ENCODE measurements at places on chromosomes 6 and 20.

- DNase-seq = no peak
These were observed 14.1 kb downstream of the FAM210B start for GRCh38 chr20:56372850-56373249.

- DNase-seq = no peak
These were observed 22.3 kb upstream of the RPP40 start for GRCh38 chr6:5025911-5026819.

DNA sequence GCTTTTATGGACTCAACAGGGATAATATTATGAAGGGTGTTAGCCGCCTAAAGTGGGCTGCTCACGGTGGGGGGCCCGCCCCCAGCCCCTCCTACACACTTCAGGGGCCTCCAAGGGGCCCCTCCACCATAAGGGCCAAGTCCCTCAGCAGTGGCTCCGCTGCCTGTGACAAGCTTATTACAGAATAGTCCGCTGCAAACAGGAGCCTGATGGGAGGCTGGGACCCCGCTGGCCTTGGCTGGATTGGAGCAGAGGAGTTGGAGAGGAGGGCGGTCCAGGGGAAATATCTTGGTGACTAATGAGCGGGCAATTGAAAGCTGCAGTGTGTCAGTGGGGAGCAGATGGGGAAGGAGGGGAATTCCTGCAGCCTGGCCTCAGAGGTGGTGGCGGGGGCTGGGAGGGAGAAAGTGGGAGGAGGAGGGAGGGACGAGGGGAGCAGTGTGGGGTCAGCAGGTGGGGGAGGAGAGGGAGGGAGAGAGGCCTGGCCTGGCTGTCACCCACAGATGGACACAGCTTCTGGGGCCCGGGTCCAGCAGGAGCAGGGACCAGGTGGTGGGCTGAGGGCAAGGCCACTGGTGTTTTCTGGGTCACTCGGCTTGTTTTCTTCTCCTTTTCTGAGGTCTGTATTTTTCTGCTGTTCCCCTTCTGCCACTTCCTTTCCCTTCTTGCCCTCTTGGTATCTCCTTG is 57.6 kb upstream of the FOXP4 start:
- DNase-seq = no peak

DNA sequence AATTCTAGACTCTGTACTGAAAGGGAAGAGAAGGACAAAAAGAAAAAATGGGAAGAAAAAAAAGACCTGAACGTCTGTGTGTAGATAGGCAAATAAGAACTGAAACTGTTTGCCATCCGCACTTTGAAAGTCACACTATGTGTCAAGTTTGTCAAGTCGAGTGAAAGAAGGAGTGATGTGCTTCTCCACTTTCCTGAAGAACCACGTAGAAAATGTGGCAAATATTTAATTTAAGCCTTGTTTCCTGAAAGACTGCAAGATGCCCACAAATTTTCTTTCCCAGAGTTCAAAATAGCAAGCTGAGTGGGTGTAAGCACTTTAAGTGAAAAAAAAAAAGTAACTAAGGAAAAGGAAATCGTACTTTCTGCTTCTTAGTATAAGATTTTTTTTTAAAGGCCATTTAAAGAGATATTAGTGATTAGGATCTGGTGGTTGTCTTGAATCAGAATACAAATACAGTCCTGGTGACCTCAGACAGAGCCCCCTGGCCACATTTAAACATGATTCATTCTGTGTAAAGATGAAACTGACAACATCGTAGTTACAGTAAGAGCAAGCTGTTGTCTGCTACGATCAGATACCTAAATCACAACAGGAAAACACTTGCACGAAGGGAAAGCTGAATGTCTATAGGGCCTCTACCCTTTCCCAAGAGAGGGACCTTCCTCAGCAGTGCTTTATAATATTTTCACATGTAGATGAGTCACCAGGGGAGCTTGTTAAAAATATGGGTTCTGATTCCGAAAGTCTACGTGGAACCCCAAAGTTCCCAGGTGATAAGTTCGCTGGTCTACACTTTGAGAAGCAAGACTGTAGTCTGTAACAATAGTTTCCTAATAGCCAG is 102.3 kb downstream of the HIVEP2 start:
- peak; percentile 65 for DNase-seq

DNA sequence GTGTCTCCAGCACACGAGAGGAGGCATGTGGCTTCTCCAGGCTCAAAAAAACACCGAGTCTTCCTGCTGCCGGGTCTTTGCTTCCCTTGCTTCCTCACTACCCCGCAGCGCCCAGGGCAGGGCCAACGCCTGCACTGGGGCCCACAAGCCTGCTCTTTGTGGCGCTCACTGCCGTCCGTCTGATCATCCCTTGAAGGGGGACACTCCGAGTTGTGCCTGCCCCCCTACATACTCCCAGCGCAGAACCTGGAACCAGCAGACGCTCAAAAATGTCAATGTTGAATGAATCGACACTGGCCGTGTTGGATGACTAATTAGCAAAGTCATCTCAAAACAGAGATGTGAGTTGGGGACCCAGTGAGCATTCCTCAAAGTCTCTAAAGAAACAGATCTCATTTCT is 8.1 kb upstream of the ARFGAP1 start:
- no peak for DNase-seq

DNA sequence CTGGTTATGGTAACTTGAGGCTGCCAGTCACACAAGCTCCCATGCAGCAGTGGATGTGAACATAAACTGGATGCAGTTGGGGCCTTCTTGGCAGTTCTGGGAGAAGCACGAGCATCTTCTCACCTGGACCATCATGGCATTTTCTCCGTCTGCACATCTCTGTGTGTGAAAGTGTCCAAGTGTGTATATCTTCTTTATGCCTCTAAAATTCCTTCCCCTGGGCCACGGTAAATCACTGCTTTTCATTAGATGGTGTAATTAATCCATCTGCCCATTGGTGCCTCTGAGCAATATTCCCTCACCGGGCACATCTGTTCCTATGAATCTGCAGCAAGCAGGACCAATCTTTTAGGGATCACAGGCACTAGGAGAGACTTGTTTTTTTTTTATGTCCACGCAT is 138.0 kb downstream of the MAP3K7 start:
- no peak for DNase-seq

DNA sequence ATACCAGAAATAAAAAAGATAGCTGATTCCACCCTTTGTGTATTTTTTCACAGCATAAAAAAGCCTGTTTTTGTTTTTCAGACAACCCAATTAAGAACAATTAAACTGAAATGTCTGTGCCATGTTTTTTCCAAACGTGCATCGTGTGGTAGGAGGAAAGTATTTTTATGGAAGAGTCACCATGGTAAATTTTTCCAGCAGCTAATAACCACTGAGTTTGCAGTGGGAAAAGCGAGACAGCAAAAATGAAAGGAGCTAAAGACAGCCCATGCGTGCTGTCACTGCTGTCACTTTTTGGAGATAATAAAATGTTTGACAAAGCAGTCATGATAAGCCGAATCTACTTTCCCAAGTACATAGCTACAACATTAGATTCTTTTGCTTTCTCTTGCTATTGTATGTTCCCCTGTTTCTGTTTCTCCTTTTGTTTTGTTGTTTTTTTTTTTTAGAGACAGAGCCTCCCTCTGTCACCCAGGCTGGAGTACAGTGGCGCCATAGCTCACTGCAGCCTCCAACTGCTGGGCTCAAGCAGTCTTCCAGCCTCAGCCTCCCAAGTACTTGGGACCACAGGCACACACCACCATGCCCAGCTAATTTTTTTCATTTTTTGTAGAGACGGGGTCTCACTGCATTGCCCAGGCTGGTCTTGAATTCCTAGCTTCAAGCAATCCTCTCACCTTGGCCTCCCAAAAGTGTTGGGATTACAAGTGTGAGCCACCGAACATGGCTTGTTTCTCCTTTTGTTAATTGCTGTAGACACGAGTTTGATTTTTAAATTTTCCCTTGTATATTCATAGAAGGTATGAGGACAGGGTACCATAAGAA is 261.3 kb downstream of the TMEM242 start:
- DNase-seq = no peak

GRCh38 chr20:22904905-22905304 is 130.2 kb upstream of the SSTR4 start:
- DNase-seq = no peak

GRCh38 chr6:160933256-160933655 is 58.3 kb upstream of the MAP3K4 start:
- DNase-seq = no peak

- DNase-seq = no peak
These were observed 72.2 kb downstream of the CNBD2 start for GRCh38 chr20:36040571-36040970.

DNA sequence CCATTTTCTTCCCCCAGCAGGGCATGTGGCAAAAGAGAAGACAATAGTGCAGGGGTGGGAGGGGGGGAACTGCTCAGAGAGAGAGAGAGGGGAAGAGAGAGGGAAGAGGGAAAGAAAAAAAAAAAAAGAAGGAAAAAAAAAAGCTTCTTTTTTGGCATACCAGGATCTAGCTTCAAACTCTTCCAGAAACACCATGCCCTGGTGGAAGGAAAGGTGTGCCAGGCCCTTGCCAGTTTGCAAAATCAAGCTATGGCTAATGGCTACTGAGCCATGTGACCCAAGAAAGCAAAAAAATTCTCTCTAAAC is 326 bp downstream of the ZMYND8 start:
- DNase-seq = no peak

DNA sequence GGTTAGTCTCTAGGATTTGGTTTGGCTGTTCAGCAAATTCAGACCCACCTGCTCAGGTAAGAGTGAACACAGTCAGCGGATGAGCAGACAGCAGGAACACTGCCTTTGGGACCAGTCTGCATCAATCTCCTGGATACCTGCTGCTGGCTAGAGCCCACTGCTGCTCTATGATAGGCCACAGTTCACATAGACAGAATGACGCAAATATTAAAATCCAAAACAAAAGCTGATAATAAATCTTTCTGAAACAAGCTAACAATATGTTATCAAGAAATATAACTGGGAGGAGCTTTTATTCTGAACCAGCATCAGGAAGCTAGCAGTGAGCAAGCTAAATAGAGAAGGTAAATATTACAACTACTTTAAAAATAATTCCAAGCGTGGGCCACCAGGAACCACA is at the start of gene TAAR1:
TSS of gene TAAR1 (minus strand) at position 101 of the 400 bp plus-strand sequence. CDS start 13,179 bp downstream, outside the sequence.
- DNase-seq = no peak

DNA sequence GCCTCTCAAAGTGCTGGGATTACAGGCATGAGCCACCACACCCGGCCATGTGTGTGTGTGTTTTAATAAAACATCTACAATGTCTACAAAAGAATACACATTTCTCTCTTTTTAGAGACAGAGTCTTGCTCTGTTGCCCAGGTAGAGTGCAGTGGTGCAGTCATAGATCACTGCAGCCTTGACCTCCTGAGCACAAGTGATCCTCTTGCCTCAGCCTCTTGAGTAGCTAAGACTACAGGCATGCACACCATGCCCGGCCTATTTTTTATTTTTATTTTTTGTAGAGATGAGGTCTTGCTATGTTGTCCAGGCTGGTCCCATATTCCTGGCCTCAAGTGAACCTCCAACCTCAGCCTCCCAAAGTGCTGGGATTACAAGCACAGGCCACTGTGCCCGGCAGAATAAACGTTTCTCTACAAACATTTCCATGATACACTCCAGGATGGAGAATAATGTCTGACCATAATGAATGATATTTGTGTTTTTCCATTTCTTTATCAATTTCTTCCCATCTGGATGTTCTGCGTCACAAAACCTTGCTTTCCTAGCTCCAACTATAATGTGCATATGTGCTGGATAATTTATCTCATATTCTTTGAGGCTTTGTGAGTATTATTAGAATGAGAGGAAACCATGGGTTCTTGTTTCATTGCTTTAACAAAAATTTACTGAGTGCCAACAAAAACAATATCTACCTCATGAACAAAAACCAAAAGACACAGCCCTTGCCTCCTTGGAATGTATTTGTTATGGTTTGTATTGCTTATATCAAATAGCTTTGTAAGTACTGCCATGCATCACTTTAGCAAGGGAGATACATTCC is 28.6 kb upstream of the CCN2 start:
- no peak for DNase-seq

DNA sequence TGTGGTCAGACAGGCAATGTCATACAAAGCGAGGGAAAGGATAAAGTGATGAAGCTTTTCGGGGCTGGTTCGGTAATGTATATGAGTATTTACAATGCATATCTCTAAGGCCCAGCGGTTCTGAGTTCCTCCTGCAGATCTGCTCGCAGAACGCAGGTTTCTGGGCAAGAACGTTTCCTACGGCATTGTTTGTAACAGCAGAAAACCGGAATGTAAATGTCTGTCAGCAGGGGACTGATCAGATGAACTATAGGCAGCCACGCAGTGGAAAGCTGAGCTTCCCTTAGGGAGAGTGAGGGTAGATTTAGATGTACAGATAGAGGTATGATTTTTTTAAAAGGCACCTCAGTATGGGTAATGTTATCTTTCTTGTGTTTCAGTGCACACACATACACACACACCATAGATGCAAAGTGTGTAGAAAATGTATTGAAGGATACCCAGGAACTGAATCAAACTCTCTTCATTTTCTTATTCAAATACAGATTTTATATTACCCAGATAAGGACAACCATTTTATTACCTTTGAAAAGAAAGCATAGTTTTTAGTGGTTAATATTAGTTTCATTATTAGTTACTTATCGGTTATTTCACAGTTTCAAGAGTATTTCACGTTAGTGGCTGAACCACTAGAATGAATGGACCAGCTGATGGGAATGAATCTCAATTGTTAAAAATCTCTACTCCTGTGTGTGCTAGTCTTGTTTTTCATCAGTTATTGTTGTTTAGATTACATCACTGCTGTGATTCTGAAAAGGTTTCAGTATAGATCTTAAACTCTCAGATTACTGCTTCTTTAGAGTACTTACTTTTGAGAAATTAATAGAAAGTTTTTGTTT is 56.2 kb downstream of the SNX9 start:
- DNase-seq = no peak

- DNase-seq = no peak
These were observed 178.2 kb downstream of the FOXC1 start for GRCh38 chr6:1787894-1788293.

DNA sequence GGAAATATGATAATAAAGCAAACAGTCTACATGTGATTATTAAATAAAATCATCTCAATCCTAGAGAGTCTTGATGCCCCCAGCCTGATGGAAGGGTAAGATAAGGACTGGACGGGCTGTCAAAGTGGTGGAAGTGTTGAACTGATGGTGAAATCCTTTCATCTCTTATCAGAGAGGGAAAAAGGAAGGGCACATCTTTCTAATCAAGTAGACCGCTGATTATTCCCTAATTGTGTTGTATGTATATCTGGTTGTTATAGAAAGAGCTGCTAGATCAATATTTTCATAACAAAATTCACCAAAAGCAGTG is 184.5 kb downstream of the PDE7B start:
- no peak for DNase-seq

- no peak for DNase-seq
These were observed 947.4 kb upstream of the CITED2 start for GRCh38 chr6:140321891-140322290.

GRCh38 chr20:61884571-61885389 is 180.9 kb downstream of the TAF4 start:
- no peak for DNase-seq

DNA sequence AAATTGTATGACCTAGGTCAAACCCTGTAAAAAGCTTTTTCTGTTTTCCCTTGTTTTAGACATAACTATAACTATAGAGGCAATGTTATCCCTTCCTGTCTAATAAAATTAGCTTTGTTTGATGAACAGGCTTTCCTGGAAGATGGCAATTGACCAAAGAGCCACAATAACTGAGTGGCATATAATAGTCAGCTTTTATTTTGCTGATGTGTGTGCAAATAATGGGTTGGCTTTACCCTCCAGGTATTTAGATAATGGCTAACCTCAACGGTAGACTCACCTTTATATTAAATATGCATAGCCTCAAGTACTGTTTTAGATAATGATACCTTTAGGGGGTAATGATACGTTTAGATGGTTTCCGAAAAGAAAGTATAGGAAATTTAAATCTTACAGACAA is 15.0 kb downstream of the TBXT start:
- DNase-seq = no peak

- DNase-seq = no peak
These were observed 4.9 kb downstream of the MYLK2 start for GRCh38 chr20:31824125-31824485.
